ENCODE measurements at places on chromosomes 7 and 10. TPM values are rescaled to one million over a fixed set of nuclear protein-coding genes. Genes with fewer than 3 reads are reported as not detected.

Gene FKBP6
- total RNA-seq, result not detected

Gene TMEM243
- 31.3 TPM for total RNA-seq

Gene GPR26
- not detected for total RNA-seq

Gene GRM8
- total RNA-seq, result not detected

Gene GBX1
- not detected for total RNA-seq
